ENCODE measurements at places on chromosomes 3 and 15.

- DNase-seq: no peak
Measured at GRCh38 chr3:50317300-50317699, 5.2 kb downstream of the HYAL2 start.

DNA sequence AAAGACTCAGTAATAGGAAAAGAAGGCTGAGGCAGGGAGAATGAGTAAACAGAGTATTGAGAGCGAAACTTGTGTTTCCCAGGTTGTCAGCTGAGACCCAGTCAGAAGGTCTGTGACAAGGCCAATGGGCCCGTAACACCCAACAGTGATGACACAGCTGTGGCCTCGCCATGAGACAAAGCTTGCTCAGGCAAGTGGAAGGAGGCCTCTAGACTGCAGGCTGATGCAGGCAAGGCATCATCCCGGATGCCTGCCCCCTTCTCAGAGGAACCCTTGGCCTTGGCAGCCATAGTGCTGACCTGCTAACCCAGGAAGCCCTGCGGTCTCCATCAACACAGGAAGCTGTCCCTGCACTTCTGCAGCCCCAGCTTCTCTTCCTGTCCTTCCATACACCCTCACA, 15.4 kb downstream of the RAB6B start:
- no peak for DNase-seq

GRCh38 chr3:124552224-124552623, 178.0 kb upstream of the UMPS start:
- no peak for DNase-seq

- no peak for DNase-seq
Measured at GRCh38 chr3:125110016-125110875, 54.4 kb upstream of the HEG1 start.

DNA sequence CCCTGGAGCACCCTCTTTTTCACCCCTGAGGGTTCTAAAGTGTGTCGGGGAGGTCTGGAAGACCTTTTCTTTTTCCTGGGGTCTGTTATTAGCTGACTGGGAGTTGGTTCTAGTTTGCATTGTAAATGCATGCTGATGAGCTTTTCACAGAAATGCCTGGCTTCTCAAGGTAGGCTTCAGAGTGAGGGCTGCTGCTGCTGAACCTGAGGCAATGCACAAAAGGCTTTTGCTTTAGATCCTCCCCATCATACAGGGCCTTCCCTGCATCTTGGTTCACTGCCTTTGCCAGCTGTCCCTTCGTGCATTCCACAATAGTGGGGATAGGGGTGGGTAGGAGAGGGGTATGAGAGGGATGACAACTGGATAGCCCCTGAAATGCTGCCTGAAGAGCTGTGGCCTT, 46.6 kb downstream of the FAH start:
- DNase-seq: no peak

DNA sequence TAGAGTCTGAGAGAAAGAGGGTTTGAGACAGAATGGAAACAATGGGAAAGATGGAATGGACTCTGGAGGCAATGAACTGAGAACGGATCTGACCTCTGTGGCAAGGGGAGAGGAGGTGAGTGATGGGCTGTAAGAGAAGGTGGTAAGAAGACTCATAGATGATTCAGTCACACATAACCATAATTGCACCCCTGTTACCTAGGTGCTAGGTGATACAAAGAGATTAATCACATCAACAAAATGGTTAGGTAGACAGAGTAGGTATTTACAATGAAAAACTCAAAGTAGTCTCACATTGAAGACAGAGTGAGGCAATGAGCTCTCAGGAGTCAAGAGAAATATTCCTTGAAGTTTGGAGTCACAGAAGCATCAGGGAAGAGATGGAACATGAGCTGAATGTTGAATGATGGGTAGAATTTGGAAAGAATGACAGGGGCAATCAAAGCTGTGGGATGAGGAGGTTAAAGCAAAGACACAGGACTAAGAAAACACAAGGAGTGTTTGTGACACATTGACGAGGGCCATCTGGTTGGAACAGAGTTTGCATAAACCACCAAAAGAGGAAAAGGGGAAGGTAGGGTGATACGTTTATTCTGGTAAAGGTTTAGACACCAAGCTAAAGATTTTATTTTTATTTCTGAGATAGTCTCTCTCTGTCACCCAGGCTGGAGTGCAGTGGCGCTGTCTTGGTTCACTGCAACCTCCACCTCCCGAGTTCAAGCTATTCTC, 32.7 kb downstream of the MME start:
- no peak for DNase-seq

DNA sequence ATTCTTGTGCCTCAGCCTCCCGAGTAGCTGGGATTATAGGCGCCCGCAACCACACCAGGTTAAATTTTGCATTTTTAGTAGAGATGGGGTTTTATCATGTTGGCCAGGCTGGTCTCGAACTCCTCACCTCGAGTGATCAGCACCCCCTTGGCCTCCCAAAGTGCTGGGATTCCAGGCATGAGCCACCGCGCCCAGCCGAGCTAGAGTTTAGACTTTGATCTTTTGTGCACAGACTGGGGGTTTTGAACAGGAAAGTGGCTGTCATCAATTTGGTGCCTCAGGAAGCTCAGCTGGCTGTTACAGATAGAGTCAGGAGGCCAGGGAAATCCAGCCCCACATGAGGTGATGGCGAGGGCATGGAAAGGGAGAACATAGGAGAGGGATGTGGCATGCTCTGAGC, 19.3 kb upstream of the IREB2 start:
- DNase-seq: no peak

- DNase-seq: no peak
Measured at GRCh38 chr3:104291437-104291851, 1075.3 kb upstream of the ALCAM start.

- no peak for DNase-seq
Measured at GRCh38 chr3:63661242-63661641, 8.8 kb downstream of the SNTN start.

DNA sequence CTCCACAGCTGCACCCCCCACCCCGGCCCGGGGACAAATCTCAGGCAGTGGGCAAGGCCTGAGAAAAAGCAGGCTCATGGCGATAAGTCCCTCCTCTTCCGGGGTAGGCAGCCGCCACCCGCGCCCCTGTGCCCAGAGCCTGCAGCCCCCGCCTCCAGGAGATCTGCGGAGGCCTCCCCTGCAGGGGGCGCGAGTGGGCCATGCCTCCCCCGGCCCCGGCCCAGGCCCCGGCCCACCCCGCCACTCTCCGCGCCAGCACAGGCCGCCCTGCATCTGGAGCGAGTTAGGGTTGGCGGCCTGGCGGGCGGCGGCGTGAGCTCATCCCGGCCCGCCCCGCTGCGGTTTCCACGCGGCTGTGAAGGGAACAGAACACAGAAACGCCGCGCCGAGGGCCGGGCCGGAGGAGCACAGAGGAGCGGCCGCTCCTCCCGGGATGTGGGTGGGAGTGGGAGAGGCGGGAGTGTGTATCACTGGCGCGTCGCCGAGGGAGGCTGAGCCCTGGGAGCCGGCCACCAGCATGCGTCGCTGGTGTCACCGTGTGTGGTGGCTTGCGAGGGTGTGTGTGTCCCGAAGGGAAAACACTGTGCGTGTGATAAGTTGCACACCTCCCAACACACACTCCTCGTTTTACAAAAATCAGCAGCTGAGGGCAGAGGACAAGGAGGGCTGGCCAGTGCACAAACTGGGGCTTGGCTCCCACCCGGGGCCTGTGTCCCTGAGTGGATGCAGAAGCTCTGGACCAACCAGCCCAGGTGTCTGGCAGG, 17.2 kb downstream of the MYL3 start:
- DNase-seq: peak; percentile 79

DNA sequence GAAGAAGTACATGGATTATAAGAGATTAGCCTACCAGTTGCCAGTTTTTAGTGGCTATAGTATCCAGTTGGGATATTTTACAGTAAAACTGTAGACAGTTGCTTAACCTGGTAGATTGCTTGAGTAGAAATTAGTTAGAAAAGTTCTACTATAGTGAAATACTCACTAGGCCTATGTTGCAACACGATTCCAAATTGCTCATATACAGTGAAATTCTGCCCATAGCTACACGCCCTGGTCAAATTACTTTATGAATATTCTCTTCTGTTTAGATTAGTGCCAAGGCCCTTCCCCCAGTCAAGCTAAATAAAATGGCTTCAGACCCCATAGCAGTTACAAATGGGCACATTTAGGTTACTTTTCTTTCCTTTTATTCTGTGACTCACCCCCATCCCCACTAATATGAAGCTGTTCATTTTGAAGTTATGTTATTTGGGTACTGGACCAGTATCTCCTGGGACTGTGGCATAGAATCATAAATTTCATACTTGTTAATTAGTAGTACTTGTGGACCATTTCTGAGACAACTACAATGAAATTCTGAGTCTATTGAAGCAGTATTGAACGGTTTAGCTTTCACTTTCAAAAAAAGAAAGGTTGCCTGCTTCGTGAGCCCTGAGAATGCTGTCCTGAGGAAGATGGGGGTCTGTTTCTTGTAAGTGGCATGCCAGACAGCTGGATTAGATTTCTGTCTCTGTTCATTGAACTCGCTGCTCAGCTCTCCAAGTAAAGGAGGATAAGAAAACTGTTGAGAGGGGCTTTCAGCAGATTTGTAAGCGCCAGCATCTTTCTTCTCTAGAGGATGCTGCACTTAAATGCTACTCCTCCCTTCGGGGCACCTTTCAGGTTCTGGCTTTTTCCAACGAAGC, 65.8 kb upstream of the CFAP20DC start:
- no peak for DNase-seq

DNA sequence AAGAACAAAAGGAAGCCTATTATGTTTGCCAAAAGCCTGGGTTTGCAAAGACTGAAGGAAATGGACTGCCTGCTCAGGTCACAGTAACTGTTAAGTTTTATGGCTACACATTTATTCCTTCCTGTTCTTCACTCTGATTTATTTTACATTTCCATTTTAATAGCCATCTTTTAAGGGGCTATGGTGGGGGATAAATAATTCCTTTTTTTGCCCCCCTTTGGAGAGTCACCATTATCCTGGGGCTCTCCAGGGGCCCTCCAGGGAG, 53.5 kb upstream of the MYZAP start:
- DNase-seq: no peak

GRCh38 chr3:43346978-43347749, 60.8 kb downstream of the SNRK start:
- DNase-seq: no peak

GRCh38 chr15:74802862-74803447, 9.7 kb upstream of the LMAN1L start:
- DNase-seq: no peak

- DNase-seq: peak; percentile 50
Measured at GRCh38 chr3:45688194-45688881, 858 bp upstream of the SACM1L start.

GRCh38 chr3:154182322-154182922, 61.2 kb downstream of the ARHGEF26 start:
- no peak for DNase-seq

DNA sequence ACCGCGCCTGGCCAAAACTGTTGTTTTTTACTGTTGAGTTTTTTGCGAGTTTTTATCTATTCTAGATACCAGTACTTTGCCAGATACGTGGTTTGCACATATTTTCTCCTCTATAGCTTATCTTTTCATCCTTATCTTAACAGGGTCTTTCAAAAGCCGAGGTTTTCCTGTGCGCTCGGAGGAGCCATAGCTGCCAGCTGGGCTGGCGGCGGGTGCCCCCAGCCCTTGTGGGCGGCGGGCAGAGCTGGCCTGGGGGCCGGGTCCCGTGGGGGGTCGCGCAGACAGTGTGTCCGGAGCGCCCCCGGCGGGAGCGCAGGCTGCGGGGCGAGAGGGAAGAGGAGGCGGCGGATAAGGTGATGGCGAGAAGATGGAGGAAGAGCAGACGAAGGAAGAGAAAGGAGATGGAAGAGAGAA, 11.1 kb upstream of the EIF4A2 start:
- no peak for DNase-seq

DNA sequence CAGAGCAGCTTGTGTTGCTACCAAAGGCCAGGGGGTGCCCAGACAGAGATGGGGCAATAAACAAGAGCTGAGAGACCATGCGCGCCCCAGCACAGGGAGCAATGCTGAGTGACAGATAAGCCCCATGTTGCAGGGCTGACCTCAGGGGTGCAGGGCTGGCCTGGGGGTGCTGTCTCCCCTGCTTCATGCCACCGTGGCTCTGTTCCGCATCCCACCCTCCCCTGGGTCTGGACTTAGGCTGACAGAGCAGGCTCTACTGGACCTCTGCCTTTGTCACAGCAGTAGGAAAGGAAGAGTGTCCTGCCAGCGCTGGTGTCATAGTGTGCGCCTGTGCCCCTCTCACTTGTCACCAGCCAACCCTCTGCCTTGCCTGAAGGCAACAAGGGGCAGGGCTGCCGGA, 67.4 kb upstream of the IQSEC1 start:
- no peak for DNase-seq

DNA sequence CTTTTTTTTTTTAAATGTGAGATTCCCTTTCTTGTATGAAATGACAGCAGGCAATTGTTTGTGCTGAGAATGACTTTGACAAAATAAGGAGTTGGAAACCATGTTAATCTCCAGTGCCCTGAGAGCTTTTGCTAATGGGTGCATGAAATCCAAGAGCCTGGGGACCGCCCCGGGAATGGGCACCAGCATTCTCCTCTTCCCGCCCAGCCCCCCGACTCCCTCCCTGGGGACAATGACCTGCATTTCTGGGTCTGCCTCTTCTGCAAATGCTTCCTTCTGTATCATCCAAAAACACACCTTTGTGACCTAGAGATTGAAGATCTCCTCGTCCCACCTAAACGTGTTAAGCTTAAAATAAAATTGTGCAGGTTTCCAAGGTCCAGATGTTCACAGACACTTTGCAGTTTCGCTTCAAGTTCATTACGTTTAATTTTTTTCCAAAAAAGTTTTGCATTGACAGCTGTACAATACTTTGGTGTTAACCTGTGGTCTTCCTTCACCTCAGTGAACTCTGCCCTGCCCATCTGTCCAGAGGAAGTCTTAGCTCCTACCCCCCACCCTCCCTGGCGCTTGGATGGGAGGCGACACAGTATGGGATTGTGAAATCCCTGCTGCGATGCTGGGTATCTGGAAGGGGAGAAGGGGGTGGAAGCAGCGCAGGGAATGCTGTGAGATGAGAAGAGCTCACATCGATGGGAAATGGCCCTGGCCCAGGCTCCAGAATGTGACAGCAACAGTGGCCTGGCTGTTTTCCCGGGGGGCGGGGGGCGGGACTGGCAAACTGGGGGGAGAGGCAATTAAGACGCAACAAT, 50.1 kb downstream of the TLE3 start:
- DNase-seq: no peak

GRCh38 chr3:161230621-161231171, 9.6 kb downstream of the NMD3 start:
- no peak for DNase-seq

DNA sequence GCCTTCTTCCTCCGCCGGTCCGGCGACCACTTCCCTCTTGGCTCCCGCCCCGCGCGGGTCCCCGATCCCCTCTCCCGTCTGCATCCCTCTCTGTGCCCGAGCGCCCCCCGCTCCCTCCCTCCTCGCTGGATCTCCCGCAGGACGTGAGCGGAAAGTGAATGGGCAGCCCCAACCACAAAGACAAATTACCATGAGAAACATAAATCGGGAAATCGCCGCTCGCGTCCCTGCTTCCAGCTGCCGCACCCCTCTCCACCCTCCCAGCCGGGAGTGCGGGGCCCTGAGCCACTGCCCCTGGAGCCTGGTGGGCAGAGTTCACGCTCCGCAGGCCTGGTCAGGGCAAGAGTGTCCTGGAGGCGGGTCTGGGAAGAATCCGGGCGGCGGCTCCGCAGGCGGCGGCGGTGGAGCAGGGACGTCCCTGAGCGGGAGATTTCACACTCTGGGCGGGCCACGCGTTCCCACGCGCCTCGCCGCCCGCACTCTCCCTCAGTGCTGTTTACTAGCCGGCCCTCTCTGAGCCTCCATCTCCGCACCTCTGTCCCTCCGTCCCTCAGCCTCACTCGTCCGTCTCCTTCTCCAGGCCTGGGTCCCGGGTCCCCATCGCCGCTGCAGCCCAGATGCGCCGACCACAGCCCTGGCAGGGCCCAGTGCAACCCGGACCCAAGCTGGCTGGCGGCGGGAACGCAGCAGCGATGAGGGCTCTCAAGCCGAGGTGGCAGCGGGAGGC, 835 bp downstream of the SEMA5B start:
- no peak for DNase-seq

GRCh38 chr15:85618956-85619491, 175.7 kb downstream of the KLHL25 start:
- DNase-seq: no peak

Measured in SHP77 (cell line).